ENCODE measurements at places on chromosomes 3 and 15. TPM values are rescaled to one million over a fixed set of nuclear protein-coding genes. Genes with fewer than 3 reads are reported as not detected.

DNA sequence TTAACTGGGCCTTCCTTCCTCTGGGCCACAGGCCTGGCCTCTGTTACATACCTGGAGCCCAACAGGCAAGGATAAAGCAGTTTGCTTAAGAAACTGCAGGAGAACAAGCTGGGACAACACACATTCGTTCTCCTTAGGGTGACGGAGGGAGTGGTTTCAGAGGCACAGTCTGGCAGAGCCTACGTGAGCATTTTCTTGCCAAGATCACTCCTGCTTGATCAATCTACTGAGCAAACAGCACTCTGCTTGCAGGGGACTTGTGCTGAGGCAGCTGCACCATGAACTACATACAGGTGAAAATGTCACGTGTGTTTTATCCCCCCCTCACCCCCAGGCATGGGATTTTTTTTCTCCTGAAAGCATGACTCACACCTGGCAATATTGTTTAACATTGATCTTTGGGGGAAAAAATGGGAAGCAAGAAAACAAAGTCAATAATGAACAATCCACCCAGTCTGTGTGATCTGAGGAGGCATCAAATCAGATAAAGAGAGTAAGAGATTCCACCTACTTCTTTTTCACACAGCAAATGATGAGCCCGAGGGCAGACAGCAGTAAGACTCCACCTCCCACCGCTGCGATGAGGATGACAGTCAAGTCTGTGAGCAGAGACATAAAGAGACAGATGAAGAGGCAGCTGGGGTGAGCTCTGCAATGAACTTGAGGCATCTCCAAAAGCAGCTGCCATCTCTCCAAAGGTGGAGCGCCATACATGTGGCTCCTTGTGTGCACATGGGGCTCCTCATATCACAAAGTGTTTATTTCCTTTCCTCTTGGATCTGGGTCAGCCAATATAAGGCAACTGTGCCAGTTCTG, 57.4 kb downstream of the CDCP1 start:
- DNase-seq, result no peak

DNA sequence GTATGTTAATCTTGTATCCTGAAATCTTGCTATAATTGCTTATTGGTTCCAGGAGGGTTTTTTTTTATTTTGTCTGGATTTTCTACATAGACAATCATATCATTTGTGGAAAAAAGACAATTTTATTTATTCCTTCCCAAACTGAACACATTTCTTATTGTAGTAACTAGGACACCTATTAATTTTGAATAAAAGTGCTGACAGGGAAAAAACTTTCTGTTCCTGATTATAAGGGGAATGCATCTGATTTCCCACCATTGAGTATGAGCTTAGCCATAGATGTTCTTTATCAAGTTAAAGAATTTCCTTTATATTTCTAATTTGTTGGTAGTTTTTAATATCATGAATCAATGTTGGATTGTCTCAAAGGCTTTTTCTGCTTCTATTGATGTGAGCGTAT, 460.7 kb upstream of the CNTN3 start:
- DNase-seq, result no peak

GRCh38 chr3:49341996-49342395, 2.1 kb upstream of the USP4 start:
- DNase-seq, result no peak

GRCh38 chr15:66906668-66907614, 158.5 kb upstream of the SMAD3 start:
- DNase-seq, result no peak

- no peak for DNase-seq
Observed at GRCh38 chr15:88518903-88519302, 27.6 kb downstream of the DET1 start.

Gene CFAP20DC
- 2.6 TPM for total RNA-seq

Gene MEGF11
- total RNA-seq, result 0.07 TPM

Gene ZCWPW2
- total RNA-seq, result 0.77 TPM

DNA sequence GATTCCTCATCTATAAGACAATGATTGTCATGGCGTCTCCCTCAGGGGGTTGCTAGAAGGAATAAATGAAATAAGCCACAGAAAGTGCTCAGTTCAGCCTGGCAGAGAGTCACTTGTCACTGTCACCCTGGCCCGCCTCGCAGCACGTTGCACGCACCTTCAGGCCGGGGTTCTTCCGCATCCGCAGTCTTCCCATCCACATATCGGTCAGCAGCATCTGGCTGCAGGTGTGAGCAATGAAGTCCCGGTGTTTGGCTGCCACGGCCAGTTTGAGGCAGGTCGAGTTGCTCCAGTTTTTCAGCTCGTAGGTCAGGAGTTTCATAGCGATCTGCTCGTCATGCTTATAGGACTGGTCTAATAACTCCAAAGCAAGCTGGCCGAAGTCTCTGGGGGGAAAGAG, 48.5 kb upstream of the MTMR10 start:
- no peak for DNase-seq

- DNase-seq, result no peak
Observed at GRCh38 chr15:100007609-100008008, 274.4 kb upstream of the LYSMD4 start.

Gene EIF3J
- 52.9 TPM for total RNA-seq

Gene SPTBN5
- total RNA-seq, result 2.0 TPM

Gene ARHGEF26
- 17.1 TPM for total RNA-seq

DNA sequence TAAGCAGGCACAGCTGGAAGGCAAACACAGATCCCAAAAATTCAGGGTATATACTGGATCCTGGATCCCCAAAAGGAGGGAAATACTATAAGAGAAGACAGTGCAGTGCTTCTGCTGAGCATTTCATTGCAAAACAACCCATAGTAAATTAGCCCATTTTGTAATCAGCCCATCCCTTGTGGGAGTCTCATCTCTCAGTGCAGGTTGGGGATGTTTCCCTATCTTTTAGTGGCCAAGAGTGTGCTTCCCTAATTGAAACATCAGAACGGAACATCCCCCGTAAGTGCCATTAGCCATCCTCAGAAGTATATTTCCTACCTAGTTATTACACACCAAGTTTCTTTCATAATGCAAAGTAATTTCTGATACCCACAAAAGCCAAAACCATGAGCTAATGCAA, 11.2 kb upstream of the MTMR14 start:
- DNase-seq, result no peak

DNA sequence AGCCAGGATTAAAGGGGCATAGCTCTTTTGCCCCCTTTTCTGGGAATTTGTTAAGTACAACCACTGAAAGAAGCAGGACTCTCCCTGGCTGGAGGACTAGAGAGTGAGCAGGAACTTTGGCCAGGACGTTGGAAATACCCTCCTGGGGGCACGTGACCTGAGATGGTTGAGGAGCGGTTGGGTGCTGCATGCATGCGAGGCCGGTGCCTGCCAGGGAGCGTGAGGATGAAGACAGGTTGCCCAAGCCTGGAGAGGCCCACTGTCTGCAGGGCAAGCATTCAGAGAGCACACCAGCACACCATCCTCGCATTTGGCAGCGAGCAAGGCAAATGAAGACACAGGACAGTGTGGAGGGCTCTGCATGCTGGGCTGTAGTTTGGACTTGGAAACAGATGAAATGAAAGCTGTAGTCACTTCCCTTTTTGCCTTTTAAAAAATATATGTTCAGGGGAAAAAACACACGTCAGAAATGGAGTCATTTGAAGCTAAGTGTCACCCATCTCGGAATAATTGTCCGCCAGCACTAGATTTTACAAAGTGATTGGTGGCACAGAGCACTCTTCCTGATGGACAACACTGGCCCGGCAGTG, 217.6 kb downstream of the SLCO3A1 start:
- DNase-seq, result no peak

Gene RETNLB
- total RNA-seq, result not detected

- DNase-seq, result no peak
Observed at GRCh38 chr3:36317915-36318314, 62.4 kb upstream of the STAC start.

DNA sequence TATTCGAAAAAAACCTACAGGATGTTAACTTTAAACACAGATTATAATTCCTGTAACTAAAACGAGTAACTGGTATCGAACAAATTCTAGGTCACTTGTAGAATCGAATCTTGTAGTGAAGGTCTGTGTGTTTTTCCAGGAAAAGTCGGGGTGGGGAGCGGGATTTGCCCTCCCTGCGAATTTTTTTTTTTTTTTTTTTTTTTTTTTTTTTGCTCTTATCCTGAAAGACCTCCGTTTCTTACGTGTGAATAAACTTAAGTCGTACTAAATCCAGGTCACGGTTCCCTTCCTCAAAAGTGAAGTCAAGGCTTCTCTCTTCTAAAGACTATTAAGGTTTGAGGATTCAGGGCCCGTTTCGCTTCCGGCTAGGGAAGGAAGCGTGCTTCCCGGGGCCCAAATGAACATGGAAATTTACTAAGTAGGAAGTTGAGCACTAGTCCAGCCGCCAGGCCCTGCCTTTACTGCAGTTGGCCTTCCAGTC, 770 bp downstream of the TBC1D5 start:
- DNase-seq, result no peak

Gene ACTC1
- total RNA-seq, result 1.7 TPM

DNA sequence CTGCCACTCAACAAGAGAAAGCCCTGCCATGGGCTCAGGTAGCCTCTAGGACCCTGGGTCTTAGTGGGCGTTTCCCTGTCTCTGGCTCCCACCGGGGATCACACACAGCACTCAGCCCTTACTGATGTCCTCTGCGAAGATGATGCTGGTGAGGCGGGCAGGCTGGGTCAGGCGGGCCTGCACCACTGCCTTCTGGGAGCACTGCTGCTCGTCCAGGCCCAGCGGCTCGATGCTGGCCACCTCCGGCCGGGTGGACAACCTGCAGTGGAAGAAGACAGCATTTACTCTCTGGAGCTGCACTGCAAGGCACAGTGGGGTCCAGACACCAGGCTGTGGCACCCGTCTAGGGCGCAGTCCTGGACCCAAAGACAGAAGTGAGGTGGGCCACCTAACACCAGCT, 20.5 kb downstream of the NUP210 start:
- no peak for DNase-seq
